ENCODE measurements at places on chromosomes 6 and 20.

DNA sequence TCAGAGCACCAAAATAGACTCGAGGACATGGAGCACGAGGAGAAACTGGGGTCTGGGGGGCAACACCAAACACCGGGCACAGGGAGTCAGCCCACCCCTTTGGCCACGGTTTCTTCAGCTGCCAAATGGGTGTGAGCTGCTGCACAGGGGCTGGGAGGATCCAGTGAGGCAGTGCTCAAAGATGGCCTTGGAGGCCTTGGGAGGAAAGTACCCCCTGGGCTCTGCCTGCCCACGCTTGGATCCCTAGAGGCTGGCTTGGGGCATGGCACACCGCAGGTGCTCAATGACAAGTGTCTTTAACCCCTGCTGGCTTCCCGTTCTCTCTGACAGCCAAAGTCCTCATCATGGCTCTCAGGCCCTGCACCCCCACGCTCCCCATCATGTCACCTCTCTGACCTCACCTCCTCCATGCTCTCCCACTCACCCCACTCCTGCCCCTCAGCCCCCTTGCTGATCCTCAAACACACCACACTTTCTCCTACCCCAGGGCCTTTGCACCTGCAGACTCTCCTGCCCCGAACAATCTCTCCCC lies 190.3 kb downstream of the ANKRD60 start:
- DNase-seq, result no peak

DNA sequence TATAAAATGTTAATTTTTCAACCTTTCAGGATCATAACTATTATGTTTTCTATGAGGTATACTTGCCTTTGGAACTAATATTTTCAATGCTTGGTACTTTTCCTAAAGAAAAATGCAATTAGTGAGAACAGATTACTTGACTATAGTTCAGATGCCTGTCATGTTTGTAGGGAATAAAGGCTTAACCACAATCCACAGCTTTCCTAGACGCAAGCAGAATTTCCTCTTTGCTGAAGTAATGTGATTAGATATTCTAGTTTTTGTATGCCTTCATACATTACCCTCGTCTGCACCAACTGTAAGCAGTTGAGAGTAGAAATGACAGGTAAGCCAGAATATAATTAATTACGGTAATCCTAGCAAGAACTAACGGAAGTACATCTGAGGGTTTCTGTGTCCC lies 581.4 kb upstream of the MMS22L start:
- no peak for DNase-seq

DNA sequence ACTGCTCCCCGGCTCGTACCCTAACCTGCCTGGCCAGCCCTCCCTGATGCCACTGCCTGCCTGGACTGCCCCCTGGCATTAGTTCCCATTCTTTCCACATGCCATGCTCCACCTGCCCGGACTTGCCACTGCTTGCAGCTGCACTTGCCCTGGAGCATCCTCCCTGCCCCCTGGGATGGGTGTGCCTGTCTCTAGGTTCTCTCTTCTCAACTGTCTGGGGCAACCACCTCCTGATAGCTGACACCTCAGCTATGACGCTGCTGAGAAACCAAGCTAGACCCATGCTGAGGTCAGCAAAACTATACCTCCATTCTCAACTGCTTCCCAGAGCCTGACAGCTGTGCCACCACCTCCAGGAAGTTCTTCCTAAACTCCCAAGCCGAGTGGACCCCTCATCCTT lies 72.1 kb downstream of the PERP start:
- no peak for DNase-seq

- peak; percentile 46 for DNase-seq
Observed at GRCh38 chr20:4592316-4593148, 129.2 kb upstream of the PRND start.

GRCh38 chr6:113315879-113316278 lies 541.3 kb upstream of the MARCKS start:
- no peak for DNase-seq

DNA sequence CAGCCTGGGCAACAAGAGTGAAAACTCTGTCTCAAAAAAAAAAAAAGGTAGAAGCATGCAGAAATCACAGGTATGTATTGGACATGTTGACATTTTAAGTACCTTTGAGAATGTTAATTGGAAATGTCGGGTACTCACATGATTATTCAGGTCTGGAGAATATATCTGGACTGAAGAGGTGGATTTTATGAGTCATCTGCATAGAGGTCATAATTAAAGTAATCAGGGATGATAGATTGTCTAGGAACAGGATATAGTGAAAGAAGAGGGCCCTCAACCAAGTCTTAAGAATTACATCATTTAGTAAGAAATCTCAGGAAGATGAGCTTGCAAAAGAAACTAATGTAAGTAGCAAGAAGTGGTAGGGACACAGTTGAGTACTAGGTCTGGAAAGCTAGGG lies 212.5 kb downstream of the UTRN start:
- DNase-seq, result no peak

GRCh38 chr6:105015482-105015881 lies 58.6 kb downstream of the LIN28B start:
- DNase-seq, result no peak

DNA sequence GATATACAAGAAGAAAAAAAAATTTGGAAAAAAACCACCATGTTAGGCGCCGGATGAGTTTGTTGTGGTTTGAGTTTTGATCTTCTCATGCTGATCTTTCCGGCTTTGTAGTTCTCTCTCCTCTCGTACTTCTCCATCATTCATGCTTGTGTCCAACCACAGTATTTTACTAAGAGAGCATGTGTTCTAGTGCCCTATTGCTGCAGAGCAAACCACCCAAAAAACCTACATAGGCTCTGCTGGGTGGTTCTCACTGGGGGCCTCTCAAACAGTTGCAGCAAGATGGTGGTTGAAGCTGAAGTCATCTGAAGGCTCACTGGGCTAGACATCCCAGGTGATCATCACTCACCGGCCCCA lies 404.2 kb downstream of the PLCB1 start:
- DNase-seq, result no peak

DNA sequence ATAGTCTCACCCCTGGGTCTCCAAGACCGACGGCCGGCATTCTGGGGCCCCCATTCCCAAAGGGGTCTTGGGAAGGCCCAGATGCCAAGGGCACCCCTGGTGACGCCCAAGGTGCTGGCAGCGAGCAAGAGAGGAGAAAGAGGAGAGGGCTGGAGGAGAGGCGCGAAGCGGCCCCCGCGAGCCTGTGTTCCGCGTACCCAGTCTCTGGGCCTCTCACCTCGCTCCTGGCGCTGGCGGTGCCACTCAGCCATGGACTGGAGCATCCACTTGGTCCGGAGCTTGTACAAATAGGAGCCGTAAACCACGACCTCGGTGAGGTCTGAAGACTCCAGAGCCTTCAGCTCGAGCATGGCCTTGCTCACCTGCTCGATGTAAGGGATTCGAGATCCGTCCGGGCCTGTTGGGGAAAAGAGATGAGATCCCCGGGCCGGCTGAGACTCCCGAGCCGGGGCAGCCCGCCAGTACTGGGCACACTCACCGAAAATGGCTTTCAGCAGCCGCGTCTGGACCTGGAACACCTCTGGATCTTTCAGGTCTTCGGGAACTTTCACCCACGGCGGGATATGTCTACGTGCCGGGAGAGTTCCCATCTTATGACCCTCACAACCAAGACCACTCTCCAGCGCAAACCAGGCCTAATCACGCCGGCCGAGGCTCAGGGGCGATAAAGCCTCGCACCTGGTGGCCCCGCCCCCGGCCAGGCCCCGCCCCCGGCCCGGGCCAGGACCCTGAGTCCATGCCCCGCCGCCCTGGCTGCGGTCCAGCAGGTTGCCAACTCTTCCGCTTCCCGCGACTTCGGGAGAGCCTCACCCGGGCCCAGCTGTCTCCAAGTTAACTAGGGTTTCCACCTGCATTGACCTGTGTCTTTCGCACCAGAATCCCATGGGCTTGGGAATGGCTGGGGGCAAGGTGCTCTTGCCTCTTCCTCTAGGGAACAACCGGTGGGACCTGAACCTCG lies at the start of gene DPPA5:
Gene DPPA5, minus strand, starts transcription at position 641 of the 958 bp plus-strand sequence. Its CDS starts 51 bp downstream, at position 590.
- DNase-seq, result no peak

- no peak for DNase-seq
Observed at GRCh38 chr20:36773107-36773596, 411 bp downstream of the DSN1 start.

GRCh38 chr6:15384901-15385300 lies 139.0 kb downstream of the JARID2 start:
- DNase-seq, result no peak

DNA sequence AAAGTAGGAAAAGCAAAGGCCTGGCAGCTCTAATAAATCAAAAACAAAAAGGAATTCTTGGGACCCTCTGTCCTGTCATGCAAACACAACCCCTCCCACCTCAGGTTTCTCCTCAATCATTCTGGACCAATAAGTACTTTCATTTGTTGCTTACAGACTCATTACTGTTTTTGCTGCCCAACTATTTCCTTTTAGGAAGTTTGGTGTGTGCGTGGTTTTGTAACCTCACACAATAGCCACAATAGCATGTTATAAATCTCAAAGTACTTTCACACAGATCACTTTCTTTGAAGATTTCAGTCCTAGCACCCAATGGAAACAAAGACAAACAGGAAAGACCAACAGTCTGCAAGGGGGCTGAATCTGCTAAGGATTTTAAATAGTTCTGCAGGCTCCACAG lies 4.5 kb downstream of the MRPL14 start:
- DNase-seq, result no peak

- no peak for DNase-seq
Observed at GRCh38 chr20:40651151-40651550, 37.9 kb downstream of the MAFB start.

GRCh38 chr6:164409309-164410009 lies 899.9 kb downstream of the C6orf118 start:
- DNase-seq, result no peak

DNA sequence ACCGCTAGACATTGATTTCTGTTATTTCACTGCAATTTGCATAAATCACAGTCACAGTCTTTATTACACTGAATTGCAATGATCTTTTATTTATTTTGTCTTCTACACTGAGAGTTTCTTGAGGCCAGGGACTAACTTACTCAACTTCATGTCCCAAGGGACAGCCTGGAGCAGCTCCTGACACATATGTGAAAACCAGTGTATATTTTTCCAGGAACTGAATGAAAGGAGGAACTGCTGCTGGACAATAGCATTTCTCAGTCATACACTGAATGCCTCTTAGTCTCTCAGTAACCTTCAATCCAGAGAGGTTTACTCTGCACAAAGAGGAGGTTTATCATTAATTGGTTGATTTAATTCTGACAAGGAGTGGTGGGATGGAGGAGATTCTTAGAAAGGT lies 5.9 kb downstream of the F13A1 start:
- DNase-seq, result no peak

- no peak for DNase-seq
Observed at GRCh38 chr6:136317971-136318370, 28.3 kb upstream of the BCLAF1 start.

DNA sequence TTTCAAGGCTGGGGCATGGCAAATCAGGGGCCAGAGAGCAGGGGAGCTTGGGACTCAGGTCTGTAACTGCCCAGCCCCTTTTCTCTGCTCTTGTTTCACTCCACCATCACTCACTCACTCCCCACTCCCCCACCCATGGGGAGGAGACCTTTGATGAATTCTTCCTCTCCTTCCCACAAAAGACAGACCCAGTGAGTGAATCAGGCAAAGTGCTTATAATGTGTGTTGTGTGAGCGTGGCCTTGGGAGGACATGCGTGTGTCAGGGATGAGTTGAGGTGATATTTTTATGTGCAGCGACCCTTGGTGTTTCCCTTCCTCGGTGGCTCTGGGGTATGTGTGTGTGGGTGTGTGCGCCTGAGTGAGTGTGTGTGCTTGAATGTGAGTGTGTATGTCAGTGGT lies 1.0 kb upstream of the CUL9 start:
- no peak for DNase-seq

GRCh38 chr6:22789315-22789714 lies 219.9 kb downstream of the HDGFL1 start:
- DNase-seq, result no peak

GRCh38 chr20:58828136-58828535 lies 22.6 kb downstream of the GNAS-AS1 start:
- DNase-seq, result no peak

- no peak for DNase-seq
Observed at GRCh38 chr6:98380589-98380988, 453.8 kb upstream of the POU3F2 start.

DNA sequence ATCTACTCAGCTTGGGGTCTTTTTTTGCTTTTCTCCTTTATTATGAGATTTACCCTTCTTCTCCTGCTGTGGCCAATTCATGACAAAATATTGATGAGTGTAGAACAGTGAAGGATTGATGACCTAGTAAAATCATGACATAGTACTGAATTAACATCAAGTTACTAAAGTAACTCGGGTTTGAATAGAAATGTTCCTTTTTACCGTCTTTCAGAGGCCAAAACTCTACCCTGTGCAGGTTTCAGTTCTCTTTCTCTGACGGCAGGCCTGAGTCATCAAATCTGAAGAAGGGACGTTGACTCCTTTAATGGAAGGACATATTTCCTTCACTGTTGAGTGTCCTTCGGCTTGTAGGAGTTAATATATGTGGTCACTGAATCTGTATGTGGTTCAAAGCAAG lies 80.7 kb downstream of the RREB1 start:
- no peak for DNase-seq

GRCh38 chr6:72653026-72653425 lies 31.2 kb downstream of the KCNQ5 start:
- DNase-seq, result no peak

GRCh38 chr6:144036064-144036834 lies 28.2 kb upstream of the PLAGL1 start:
- no peak for DNase-seq

- no peak for DNase-seq
Observed at GRCh38 chr6:51450248-51450957, 631.7 kb downstream of the TFAP2B start.

- no peak for DNase-seq
Observed at GRCh38 chr6:2632368-2632767, 118.4 kb downstream of the MYLK4 start.
